ENCODE measurements at places on chromosomes 7 and 10.

- no peak for DNase-seq
Measured at GRCh38 chr7:75795831-75796285, 17.7 kb downstream of the CCL24 start.

- DNase-seq, result no peak
Measured at GRCh38 chr7:116052006-116052405, 21.4 kb upstream of the TFEC start.

DNA sequence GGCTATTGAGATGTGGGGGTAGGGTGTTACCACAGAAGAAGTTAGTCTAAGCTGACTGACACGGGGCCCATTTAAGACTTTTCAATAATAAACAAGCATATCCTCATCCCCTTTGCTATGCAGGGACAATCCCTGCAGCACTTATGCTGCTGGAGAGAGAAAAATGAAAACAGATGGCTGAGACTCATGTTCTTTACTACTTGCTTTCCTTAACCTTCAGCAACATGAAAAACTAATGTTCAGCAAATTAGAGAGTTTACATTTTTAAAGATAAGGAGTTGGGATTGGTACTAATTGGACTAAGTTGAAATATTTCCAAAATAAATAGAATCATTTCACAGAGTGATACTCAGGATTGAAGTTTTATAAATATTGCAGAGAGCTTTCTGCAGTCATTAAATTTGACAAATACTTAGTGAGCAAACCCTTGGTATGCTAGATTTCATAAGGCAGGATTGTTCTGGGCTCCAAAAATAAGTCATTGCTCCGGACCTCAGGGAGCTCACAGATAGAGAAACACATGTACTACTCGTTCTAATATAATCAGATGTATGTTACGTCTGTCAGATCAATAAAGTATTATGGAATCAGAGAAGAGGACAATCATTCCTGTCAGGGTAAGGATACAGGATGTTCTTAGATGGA is 147.1 kb upstream of the LRRN3 start:
- DNase-seq, result no peak

GRCh38 chr10:103765168-103765567 is 90.2 kb downstream of the SH3PXD2A start:
- no peak for DNase-seq

DNA sequence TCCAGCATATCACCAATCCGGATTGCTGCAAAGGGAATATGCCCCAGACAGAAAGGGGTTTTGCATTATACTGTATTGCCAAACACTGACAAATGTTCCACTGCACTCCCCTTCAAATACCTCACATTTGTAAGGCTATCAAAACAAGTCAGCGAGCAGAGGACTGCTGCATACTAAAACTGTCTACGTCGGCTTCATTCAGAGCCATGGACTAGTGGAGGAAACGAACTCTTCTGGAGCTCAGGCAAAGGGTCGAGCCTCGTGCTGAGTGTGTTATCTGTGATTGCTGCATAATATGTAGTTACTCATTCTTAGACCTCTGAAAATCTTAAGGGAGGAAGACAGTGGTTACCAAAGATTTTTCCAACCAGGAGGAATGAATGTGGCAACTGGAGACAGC is 200.2 kb downstream of the DYNC1I1 start:
- DNase-seq, result no peak

GRCh38 chr7:38844952-38845563 is 63.9 kb downstream of the VPS41 start:
- DNase-seq, result no peak

GRCh38 chr10:132111871-132112341 is 46.2 kb downstream of the JAKMIP3 start:
- no peak for DNase-seq

GRCh38 chr10:95697429-95697828 is 3.7 kb upstream of the TCTN3 start:
- DNase-seq, result no peak

DNA sequence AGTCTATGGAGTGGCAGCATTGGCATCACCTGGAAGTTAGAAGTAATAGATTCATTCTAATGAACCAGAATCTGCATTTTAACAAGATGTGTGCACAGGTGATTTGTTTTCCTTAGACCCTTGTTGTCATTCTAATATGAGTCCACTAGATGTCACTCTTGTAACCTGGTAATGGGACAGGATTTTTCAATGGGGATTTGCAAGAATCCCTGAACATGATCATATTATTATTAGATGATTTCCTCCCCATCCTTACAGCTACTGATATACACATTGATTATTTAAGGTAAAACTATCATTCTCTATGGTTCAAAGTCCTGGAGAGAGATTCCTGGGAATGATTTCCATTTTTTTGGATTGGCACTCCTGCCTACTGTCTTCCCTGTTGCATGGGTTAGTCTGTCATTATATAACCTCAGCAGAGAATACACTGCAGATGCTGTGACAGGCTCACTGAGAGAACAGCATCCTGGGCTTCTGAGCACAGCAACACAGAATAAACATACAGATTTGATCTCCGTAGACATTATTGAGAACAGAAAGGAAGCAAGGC is 194.9 kb downstream of the SUGCT start:
- no peak for DNase-seq

GRCh38 chr10:4353964-4354363 is 472.0 kb upstream of the AKR1E2 start:
- DNase-seq, result no peak

- no peak for DNase-seq
Measured at GRCh38 chr7:51220226-51220625, 96.4 kb downstream of the COBL start.

GRCh38 chr10:116627386-116627933 is 6.7 kb downstream of the PNLIPRP2 start:
- no peak for DNase-seq

DNA sequence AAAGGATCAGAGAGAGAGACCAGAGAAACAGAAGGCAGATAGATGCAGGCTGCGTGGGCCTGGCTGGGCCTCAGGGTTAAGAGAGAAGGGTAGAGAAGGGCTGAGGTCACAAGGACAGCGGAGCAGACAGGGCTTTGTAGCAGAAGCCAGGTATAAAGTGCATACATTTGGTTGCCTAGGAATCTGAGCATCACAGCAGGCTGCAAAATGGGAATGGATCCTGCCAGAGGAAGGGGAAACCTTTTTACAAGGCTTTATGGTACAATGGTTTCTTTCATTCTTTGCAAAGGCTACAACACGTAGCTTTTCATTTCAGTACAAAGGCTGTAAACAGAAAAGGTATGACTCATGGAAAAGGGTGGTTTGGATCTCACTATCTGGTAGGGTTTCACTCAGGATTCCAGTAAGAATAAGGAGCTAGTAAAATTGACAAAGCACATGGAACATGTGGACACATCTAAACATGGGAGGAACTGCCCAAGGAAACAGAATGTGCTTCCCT is 275.1 kb downstream of the DOCK4 start:
- DNase-seq, result no peak

DNA sequence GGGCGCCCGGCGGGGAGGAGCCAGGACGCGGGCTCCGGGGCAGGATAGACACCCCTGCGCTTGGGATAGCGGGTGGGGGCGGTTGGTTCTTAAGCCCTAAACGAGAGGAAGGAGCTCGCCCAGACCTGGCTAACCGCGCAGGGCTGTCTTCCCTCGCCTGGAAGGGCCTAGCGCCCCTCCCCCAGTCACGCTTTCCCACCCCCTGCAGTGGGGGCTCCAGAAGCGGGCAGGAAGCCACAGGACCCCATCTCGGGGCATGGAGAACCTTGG is 6.5 kb downstream of the SHH start:
- DNase-seq, result no peak

- peak; percentile 45 for DNase-seq
Measured at GRCh38 chr10:110455446-110455845, 42.3 kb upstream of the DUSP5 start.

DNA sequence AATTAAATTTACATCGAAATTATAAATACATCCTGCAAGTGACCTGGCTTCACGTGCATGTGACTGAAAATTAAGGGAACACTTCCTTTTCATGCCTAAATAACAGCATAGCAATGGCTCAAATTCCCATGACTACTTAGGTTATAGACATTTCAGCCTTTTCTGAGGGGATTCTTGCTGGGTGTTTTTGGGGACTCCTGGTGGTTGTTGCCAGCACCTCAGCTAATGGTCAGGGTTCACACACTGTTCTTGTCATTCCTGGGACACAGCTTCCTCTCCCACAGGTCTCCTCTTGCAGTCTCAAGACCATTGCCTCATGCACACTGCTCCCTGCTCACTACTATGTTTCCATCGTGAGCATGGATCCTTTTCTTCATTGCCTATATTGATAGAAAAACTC is 148.9 kb upstream of the GLI3 start:
- DNase-seq, result no peak

- no peak for DNase-seq
Measured at GRCh38 chr7:80665526-80665925, 27.1 kb downstream of the CD36 start.

- no peak for DNase-seq
Measured at GRCh38 chr10:100730725-100731406, 14.5 kb upstream of the PAX2 start.

- DNase-seq, result no peak
Measured at GRCh38 chr7:54981913-54982312, 36.9 kb upstream of the EGFR start.

DNA sequence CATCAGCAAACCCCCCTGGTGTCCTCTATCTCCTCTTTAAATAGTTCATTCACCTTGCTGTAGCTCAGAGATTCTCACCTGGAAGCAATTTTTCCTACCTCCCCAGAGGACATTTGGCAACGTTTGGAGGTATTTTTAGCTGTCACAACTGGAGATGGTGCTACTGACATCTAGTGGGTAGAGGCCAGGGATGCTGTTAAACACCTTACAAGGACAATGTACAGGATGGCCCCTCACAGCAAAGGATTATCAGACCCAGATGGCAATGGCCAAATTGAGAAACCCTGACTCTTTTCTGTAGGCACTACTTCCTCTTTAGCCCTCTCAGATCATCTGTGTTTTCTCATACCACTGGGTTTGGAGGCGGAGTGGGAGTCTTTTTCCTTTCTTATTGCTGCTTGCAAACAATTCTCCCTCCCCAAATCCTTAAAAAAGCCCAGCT is 13.2 kb upstream of the TRA2A start:
- DNase-seq, result no peak

DNA sequence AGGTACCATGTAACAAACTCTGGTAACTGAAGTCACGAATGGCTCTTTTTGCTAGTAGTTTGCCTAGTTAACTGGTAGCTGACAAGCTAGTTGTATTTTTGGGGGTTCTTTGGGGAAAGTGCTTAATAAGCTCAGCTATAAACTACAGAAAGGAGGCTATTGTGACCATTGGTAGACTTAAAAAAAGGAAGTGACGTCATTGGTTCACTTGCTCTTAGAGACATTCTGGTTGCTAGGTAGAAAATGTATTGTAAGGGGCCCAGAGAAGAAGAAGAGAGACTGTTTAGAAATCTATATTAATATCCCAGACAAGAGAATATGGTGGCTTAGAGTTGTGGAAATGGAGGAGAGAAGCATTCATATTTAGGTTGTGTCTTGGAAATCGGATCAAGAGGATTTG is 103.0 kb downstream of the NXPH1 start:
- DNase-seq, result no peak

DNA sequence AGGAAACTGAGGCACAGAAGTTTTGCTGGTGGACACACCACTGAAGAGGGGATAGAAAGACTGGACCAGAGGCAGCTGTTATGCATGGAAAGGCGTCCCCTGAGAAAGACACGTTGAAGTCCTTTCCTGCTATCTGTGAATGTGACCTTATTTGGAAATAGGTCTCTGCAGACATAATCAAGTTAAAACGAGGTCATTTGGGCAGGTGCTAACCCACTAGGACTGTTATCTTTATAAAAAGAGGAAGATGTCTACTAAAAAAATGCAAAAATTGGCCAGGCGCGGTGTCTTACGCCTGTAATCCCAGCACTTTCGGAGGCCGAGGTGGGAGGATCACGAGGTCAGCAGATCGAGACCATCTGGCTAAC is 31.6 kb downstream of the ELMO1 start:
- no peak for DNase-seq

DNA sequence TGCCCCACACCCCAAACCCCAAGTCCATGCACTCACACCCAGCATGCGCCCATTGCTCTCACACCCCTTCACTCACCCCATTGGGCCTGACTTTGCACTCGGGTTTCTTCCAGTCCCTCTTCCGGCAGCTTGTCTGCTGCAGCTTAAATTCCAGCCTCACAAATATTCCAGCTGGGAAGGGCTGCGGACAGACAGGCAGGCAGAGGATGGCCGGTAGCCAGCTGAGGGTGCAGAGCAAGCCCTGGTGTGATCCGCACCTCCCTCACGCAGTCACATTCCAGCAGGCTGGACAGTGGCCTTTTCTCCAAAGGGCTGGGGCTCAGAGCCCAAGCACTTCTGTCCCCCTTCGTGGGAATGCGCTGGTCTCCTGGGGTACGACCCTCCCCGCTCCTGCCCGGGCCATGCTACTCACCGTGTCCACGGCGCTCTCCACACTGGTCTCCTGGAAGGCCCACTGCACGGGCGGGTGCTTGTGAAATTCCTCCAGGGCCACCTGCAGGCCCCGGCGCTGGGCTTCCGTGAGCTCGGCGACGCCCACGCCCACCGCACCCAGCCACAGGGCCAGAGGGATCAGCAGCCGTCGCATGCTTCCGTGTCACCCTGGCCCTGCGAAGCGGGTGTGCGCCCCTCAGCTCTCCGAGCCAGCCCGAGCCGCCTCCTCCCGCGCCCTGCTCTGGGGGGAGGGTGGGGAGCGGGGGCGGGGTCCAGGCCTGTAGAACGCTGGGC is 1.2 kb downstream of the RARRES2 start:
- DNase-seq, result no peak

DNA sequence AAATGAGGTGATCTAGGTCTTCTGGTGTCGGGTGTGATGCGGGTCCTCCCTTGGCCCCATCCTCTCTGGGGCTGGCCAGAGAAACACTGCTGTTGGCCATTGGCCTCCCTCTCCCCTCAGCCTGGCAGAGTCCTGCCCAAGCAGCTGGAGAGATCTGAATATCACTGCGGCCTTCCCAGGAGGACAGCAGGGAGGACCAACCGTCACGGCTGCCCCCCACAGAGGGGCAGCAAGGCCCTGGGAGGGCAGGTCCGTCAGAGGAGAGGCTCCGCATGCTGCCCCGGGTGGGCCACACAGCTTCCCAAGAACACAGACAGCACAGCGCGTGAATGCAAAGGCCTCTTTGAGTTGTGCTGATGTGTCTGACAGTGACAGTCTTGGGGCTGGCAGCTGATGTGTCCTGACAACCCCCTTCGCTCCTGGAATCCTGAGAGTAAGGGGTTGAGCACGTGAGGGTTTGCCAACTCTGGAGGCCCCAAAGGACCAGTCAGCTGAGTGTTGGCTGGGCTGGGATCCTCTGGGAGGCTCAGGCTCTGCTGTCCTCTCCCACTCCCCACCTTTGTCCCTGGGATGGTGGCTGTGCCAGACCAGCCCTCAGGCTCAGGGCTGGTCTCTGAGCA is 132.5 kb upstream of the UNC5B start:
- no peak for DNase-seq
